ENCODE measurements at places on chromosomes 6 and 20. TPM values are rescaled to one million over a fixed set of nuclear protein-coding genes. Genes with fewer than 3 reads are reported as not detected.

GRCh38 chr6:166618251-166618650 is 8.8 kb downstream of the RPS6KA2 start:
- DNase-seq, result no peak

GRCh38 chr6:37882292-37882691 is 62.8 kb downstream of the ZFAND3 start:
- DNase-seq, result no peak

DNA sequence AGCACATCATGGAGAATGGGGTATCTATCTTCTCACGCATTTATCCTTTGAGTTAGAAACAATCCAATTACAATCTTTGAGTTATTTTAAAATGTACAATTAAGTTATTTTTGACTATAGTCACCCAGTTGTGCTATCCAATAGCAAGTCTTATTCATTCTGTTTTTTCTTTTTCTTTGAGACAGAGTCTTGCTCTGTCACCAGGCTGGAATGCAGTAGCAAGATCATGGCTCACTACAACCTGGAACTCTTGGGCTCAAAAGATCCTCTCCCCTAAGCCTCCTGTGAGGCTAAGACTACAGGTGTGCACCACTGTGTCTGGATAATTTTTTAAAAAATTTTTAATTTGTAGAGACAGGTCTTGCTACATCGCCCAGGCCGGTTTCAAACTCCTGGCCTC is 201.5 kb upstream of the ZNF217 start:
- DNase-seq, result no peak

GRCh38 chr6:151349651-151350270 is 41.6 kb downstream of the ZBTB2 start:
- no peak for DNase-seq

DNA sequence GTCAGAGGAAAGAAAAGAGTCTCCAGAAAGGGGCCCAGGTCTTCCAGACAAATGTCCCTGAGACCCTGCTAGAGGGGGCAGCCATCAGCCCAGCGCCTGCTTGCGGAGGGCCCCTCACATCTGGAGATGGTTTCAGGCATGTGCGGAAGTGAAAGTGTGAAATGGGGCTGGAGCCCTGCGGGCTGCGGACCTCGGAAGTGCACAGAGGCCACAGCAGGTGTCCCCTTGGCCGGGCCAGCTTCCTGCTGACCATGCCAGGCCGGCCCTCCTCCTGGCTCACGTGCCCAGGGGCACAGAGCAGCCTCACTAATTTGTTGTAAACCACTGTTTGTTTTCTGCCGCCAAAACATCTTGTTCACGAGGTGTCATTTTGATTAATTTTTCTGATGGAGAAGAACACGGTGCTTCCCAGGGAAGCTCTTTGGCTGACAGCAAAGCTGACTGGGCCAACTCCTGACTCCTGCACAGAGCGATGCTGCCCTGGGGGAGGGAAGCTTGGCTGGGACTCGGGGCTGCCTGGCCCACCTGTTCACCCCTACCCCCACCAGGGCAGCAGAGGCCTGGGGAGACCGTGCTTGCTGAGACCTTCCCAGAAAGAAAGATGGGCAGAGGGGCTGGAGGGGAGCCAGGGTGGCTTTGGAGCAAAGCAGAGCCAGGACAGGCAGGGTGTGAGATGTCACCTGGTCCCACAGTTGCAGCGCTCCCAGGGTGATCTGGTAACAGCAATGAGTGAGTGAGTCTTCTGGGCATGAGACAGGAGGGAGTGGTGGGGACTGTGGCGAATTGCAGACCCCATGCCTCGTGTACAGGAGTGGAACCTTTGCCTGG is 54.2 kb downstream of the BCAS4 start:
- no peak for DNase-seq

The ZBTB46 gene
- total RNA-seq, result 3.8 TPM

The GPR63 gene
- total RNA-seq, result 0.44 TPM

The RFX6 gene
- not detected for total RNA-seq

Data from SJSA1 (cell line).